ENCODE measurements at places on chromosomes 6 and 20.

DNA sequence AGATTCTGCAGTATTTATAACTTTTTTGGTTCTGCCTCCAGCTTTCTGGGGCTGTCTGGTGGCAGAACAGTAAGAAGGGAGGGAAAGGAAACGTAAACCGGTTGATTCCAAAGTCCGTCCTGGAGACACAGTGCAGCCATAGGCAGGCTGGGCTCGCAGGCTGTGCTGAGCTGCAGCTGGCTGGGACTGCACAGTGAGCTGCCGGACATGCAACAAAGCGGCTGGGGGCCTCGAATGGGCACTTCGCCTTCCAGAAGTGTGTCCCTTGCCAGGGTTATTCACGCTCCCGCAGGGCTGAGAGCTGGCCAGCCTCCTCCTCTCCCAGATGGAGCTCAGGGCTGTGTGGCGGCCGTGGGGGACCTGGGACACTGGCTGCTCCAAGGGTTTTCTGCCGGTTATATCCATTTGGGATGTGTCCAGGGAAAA lies 78.1 kb upstream of the CD93 start:
- DNase-seq = no peak

- no peak for DNase-seq
Observed at GRCh38 chr6:5522147-5522546, 260.8 kb downstream of the FARS2 start.

DNA sequence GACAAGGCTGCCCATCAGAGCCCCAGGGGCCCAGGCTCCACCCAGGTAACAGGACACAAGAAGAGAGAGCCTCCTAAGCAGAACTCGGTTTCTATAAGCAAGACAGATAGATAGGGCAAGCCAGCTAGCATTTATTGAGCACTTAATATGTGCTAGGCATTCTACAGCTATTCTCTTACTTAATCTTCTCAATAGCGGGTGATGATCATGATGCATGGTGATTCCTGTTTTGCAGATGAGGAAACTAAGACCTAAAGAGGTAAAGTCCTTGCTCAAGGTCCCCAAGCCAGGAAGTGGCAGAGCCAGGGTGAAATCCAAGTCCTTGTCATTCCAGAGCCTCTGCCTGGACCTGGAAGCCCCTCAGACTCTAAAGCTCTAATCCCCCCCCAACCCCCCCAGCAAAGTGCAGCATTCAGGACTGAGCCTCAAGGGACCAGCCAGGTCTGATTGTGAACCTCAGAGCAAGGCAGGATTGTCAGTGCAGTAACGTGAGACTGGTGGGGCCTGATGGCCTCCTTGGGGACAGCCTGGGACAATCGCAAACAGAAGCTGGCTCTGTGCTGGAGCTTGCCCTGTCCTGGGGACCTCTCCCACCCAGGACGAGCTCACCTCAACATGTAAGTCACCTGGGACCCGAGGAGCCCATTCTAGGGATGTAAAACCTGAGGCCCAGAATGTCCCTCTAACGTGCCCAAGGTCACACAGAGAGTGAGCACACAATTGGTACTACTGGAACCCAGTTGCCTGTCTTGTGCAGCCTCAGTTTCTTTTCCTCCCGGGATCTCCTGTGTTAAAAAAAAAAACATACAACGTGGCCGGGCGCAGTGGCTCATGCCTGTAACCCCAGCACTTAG lies 48.4 kb upstream of the PTGIS start:
- no peak for DNase-seq

DNA sequence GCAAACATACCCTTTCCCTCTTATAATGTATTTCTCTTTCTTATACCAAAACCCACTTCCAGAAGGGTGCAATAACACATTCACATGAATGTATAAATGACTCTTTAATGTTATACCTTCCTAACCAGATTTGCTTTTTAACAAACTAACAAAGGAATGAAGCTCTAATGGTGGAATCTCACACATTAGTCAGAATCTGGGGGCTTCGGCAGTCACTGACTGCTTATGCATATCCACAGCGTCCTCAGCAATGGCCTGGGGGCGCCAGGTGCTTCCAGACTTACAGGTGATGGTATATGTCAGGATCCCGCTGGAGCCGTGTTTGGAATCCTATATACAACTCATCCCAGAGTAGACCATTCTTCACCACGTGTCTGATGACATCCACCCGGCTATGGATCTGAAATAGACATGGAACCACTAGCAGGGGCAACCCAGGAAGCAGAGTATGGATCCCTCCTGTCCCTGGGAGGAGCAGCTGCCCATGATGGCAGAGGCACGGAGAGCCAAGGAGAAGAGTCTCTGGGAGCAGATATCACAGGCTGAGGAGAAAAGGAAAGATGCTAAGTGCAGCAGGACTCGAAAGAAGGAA lies 150.8 kb upstream of the RIPOR2 start:
- DNase-seq = no peak

GRCh38 chr20:51768759-51769517 lies 748 bp upstream of the ATP9A start:
- DNase-seq = no peak
